Activated T-cell treated with anti-CD3 and anti-CD28 coated beads, Interleukin-2, amount 50 U/mL, for 72 hours (primary cell): ENCODE measurements at places on chromosomes 7 and 10.

GRCh38 chr10:70726909-70727495, 54.7 kb downstream of the ADAMTS14 start:
- no peaks in the 10 kb centered on the region for H3K36me3 ChIP-seq

DNA sequence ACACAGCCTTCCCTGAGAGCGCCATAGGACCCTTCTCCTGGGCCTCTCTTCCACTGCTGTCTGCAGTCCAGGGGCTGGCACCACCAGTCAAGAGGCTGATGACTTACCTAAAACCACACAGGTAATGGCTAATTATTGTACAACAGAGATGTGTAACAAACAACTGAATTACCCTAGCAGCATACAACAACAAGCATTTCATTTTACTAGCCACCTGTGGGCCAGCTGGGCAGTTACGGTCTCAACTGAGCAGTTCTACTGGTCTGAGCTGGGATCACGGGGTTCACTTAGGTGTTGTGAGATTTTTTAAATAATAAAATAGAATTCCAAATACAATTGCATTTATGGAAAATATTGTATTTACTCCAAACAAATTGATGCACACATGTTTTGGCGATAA, 431.9 kb downstream of the TNS3 start:
- DNase-seq = no peak
- no peaks in the 10 kb centered on the region for H3K27me3 ChIP-seq
- no peaks in the 10 kb centered on the region for H3K36me3 ChIP-seq
- H3K4me3 ChIP-seq = no peak overlapping the region
- no peaks in the 10 kb centered on the region for H3K4me1 ChIP-seq

DNA sequence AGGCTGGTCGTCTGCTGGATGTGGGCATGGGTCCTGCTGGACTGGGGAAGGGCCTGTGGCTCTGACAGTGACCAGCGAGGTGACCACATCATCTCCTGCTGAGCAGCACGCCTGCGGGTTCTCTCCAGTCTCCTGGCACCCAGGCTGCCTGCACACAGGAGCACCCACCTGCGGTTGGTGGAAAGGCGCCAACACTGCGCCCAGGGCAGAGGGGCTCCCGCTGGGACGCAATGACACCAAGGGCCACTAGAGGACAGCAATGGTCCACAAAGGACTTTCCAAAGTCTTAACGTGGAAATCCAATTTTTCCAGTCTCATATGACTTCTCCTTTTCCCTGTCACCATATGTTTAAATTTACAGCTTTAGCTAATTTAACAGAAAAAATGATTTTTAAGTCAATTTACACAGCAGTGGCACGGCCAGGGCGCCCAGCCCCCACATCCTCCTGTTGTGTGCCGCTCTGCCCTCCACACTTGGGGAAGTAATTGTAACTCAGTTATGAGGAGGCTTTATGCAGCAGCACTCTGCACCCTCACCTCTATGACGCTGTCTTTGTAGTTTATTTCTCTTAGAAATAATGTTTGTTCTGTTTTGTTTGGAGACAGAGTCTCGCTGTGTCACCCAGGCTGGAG, 38.1 kb downstream of the CFAP46 start:
- peak; percentile 50 for DNase-seq
- peaks cover 13% of the 10 kb centered on the region for H3K4me1 ChIP-seq
- H3K27ac ChIP-seq = no peak overlapping the region
- H3K36me3 ChIP-seq = no peaks in the 10 kb centered on the region

GRCh38 chr7:98852826-98853225, 17.0 kb downstream of the TMEM130 start:
- H3K4me3 ChIP-seq = no peak overlapping the region
- no peaks in the 10 kb centered on the region for H3K36me3 ChIP-seq
- no peaks in the 10 kb centered on the region for H3K27me3 ChIP-seq

GRCh38 chr10:1002425-1003006, 14.3 kb downstream of the GTPBP4 start:
- H3K27ac ChIP-seq = no peak overlapping the region
- no peak overlapping the region for H3K4me3 ChIP-seq
- peaks cover 4% of the 10 kb centered on the region for H3K4me1 ChIP-seq
- H3K36me3 ChIP-seq = peaks cover 62% of the 10 kb centered on the region
- H3K27me3 ChIP-seq = no peaks in the 10 kb centered on the region
